ENCODE measurements at places on chromosomes 6 and 20. TPM values are rescaled to one million over a fixed set of nuclear protein-coding genes. Genes with fewer than 3 reads are reported as not detected.

OGFR gene
- 41.8 TPM for total RNA-seq

TAB2 gene
- 27.5 TPM for total RNA-seq

CFB gene
- 4.1 TPM for total RNA-seq

METTL24 gene
- not detected for total RNA-seq

FOXA2 gene
- not detected for total RNA-seq

TTBK1 gene
- total RNA-seq = not detected

RHAG gene
- not detected for total RNA-seq

ECT2L gene
- not detected for total RNA-seq

FAM83C gene
- total RNA-seq = not detected

BMP7 gene
- total RNA-seq = 0.36 TPM

CST2 gene
- not detected for total RNA-seq

ID4 gene
- total RNA-seq = 5.3 TPM

AGER gene
- total RNA-seq = 0.69 TPM

FUT9 gene
- not detected for total RNA-seq

Data from melanocyte of skin (primary cell).